ENCODE measurements at places on chromosomes 6 and 20.

DNA sequence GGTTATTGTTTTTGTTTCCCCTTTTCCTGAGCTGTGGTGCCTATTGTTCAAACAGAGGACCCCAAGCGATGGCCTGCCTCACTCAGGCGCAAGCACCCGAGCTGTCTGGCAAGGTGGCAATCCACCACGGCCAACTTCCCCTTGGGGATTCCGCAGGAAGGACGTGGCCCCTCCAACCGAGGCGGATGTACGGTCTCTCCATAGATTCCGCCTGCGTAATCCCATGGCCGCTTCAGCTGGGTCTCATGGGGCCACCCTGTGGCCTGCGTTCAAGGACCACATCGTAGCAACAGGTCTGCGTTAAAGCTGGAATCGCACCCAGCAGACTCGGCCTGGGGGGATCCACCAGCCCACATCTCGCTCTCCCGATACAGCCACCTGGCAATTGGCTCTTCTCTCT, 79.9 kb downstream of the CEBPB start:
- no peak for DNase-seq

GRCh38 chr6:32329141-32329540, 42.6 kb downstream of the TSBP1 start:
- DNase-seq: no peak

DNA sequence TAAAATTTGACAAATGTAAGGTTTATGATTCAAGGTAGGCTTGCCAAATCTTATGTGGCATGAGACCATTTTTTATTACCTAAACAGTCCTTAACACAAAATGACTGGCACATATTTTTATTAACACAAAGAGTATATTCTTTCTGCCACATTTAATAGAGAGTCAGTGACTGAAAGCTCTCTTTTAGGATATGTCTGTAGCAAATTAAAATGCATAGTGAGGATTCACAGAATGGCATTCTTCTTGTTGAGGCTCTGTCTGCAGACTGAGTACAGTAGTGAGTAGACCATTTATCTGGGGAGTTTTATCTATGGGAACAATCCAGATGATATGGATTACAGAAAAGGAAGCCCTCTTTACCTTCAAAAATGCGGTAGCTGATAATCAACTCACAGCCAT, 56.5 kb downstream of the HAO1 start:
- no peak for DNase-seq

DNA sequence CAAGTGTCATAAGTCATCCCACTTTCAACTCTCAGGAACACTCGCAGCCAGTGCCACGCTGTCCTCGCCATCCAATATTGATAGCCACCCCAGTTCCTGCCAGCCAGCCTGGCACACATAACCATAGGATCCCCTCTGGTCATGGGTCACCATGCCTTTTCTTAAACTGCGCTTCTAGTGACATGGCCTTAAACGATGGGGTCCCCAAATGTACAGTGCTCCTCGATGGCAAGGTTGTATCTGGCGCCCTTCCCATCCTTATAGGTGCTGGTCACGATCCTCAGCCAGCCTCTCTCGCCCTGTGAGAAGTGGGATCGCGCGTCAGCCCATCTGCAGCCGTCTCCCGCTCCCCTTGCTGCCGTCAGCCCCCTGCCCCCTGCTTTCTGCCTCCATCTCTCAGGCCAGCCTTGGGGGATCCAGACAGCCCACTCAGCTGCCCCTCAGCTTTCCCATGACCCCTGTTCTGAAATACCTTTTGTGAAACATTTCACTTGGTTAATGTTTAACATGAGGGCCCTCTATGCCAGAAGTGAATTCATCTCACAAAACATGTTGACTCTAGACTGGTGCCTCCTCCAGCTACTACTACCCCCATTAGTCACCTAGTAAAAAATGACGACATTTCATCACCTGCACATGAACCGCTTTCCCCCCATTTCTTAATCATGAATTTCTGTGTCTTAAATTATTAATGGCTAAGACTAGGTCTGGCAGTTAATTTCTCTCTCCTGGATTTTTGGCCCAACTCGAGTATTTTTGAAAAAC, 11.4 kb downstream of the CTSZ start:
- DNase-seq: no peak

DNA sequence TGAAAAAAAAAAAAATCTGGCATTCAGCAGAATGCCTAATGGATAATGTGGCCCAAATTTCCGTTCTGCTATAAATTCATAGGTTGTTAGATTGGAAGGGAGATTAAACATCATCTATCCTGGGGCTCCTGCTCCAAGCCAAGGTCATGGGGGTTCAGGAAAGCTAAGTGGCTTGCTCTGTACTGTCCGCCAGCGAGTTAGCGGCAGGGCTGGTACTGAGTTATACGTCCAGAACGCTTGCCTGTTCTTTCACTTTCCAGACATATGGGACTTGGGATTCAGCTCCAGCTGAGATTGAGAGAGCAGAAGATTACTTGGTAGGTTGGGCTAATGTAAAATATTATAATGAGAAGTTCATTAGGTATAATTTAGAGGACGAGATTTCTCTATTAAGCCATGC, 858 bp downstream of the RWDD1 start:
- no peak for DNase-seq

DNA sequence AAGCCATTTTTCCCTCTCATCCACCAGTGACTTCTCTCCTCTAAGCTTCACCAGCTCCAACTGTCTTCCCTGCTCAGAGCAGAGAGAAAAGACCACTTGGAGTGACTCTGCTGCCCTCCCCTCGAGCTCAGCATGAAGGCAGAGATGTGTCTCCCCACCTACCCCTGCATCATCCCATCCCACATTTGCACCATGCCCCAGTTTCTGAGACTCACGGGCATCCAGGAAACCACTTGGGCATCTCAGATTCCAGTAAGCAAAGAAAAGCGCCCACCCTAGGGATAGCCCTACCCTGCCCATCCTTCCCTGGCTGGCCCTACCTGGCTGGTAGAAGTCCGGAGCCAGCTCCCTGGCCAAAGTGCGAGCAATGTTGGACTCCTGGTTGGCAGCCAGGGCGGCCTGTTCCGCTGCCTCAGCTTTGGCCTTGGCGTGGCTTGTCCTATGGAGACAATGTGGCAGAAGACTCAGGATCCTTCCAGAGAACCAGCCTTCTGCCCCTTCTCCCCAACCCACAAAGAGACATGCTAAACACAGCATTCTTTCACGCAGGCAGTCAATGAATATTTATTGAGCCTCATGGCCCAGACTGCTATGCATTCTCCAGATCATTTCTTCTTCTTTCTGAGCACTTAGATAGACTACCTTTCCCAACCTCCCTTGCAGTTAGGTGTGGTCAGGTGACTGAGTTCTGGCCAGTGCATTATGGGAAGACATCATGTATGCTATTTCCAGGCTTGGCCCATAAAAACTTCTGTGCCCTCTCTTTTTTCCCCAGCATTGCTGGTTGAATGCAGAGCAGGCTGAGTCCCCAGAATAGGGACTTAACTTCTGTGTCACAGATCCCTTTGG, 68.6 kb downstream of the JPH2 start:
- no peak for DNase-seq

DNA sequence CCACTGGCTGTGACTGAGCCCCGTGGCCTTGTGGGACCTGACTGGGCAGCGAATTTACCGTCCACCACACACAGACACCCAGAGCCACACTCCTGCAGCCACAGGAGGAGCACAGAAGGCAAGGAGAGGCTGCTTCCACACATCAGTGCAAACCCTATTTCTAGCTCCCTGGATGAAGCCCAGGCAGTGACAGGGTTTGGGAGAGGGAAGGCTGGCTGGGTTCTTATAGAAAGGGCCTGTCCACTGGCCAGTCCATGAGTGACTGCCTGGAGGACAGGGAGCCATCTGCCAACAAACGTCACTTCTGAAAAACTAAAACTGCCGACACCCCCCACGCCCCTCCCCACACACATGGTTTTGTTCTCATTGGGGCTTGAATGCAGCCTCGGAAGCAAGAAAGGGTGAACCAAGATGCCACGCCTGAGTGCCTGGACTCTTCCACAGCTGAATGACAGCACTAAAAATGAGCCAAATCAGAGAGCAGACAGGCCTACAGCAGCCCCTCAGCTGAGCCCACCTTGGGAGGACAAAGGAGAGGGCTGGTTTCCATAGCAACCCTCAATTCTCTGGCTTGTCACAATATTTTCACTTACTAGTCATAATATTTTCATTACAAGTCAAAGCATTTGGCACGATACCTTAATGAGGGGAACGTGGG, 38.4 kb downstream of the RRBP1 start:
- DNase-seq: no peak

GRCh38 chr20:46359233-46359751, 47.1 kb downstream of the ELMO2 start:
- DNase-seq: no peak

GRCh38 chr6:21971541-21971940, 325.3 kb downstream of the PRL start:
- no peak for DNase-seq

DNA sequence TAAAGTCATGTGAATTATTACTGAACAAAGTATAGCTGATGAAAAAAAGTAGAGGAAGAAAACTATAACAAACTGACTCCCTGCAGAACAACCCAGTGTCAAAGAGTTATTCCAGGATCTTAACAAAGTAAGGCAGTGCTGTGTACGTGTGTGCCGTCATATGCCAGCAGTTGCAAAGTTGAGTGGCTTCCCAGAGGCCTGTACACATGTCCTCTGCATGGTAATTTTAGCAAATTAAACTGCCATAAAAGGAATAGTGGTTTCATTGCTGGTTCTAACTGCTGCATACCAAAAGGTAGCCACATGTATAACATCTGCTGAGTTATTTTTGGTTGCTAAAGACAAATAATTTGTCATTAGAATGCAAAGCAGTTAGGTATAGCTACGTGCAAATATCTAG, 44.8 kb downstream of the RIPOR2 start:
- no peak for DNase-seq

GRCh38 chr20:20664795-20665589, 47.5 kb downstream of the RALGAPA2 start:
- no peak for DNase-seq

- DNase-seq: no peak
These were observed 10.5 kb downstream of the CAPN11 start for GRCh38 chr6:44169154-44169553.

- DNase-seq: no peak
These were observed 19.5 kb upstream of the SLC22A7 start for GRCh38 chr6:43278524-43279078.

- no peak for DNase-seq
These were observed 94.0 kb upstream of the NHSL1 start for GRCh38 chr6:138593124-138593877.

DNA sequence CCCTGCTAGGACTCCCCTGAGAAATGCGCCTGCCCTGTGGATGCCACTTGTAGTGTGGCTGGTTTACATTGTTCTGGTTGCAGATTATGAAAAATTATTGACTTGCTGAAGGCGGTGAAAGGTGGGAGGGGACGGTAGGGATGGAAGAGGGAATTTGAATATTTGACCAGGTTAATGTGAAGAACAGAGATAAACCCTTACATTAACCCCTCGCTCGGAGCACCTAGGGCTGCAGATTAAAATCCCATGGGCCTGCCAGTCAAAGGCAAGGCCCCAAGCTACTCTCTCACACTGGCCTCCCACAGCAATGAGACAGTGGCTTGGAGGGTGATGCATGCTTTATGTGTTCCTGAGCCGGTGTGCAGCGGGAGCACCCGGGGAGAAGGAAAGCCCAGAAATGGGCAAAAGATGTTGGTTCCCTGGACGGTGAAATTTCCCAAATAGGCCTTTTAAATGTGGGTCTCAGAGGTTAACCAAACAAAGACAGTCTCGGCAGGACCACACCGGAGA, 2.5 kb downstream of the FOXF2 start:
- no peak for DNase-seq

DNA sequence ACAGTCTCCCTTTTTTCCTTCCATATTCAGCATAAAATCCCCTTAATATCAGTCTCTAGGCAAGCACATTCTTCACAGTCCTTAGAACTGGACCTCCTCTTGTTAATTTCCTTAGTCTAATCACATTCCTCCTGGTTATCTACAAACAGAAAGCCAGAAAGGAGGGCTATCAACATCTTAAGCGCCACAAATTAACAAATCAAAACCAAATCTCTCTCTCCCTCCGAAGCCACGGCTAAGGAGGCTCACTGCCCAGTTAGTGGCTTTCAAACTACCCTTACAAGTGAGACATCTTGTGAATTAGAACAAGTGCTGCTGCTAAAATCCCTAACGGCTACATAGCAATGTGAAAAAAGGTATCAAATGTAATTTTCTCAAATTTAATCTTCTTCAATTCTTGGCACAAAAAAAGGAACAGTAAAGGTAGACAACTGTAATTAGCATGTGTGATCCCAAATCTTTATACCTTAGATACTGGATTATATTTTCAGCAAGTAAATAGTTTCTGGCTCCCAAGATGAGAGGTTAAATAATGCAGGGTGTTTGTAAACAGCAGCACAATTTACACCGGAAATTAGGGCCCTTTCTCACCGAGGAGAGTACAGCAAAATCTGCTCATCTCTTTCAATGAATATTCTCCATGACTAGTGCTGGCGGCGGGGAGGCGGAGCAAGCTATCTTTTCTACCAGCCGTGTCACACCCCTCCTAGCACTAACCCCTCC, 1.4 kb upstream of the TRIM39 start:
- DNase-seq: peak; percentile 74

Data from activated CD8-positive, alpha-beta memory T cell treated with anti-CD3 and anti-CD28 coated beads for 4 hours (primary cell).